ENCODE measurements at places on chromosomes 13 and 19.

DNA sequence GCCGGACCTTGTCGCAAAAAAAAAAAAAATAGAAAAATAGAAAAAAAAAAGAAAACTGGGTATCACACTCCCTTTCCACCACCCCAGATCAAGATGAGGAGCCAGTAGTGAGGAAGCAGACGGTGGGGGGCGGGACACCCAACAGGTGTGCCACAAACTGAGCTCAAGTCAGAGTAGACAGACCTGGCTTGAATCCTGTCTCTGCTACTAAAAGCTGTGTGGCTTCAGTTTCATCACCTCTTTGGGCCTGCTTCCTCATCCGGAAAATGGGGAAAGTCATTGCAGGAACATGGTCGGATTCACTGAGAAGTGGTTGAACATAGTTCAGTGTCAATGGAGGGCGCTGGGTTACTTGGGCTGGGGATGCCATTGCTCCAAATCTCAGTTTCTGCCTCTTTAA, 2.9 kb downstream of the HIF3A start:
- DNase-seq = no peak

DNA sequence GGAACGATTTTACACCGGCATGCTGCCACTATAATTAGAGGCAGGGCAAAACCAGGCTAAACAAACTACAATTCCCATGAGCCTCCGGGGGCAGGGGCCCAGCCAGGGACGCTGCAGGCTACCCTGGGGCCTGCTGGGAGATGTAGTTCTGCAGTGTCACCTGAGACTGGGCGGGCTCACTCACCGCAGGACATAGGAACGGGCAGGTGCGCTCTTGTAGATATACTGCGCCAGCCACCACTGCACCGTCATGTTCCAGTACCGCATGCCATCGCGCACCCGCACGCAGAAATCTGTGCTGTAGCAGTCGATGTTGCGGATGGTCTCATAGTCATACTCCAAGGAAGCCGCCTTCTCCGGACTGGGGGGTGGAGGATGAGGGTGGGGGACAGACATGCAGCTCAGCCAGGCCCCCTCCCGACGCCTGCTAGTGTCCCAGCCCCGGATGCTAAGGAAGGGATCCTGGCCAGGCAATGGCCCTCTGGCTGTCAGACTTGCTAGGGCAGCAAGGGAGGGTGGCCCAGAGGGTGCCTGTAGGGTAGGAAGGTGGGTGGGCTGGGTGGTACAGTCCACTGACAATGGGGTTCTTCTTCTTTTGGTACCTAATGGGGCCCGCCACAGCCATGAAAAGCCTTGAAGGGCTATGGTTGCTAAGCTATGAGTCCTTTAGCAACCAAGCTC, 5.8 kb upstream of the TMC4 start:
- DNase-seq = no peak

DNA sequence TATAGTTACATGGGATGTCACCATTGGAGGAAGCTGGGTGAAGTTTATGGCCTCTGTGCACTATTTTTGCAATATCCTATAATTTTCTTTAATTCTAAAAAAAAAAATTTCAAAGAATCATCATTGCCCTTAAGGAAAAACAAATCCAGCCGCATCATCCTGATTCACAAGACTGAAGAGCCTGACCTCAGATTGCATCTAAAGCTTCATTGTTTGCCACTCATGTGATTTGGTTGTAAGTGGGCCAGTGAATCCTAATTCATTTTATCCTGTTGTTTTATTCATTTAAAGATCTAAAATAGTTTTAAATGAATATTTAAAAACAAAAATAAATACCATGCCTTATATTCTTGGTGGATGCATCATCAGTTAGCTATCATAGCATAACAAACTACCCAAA, 504.5 kb downstream of the TBC1D4 start:
- no peak for DNase-seq

GRCh38 chr19:57947088-57947418, 453 bp downstream of the ZNF256 start:
- DNase-seq = no peak

GRCh38 chr19:55241143-55241934, 12.8 kb upstream of the TMEM86B start:
- DNase-seq = no peak

DNA sequence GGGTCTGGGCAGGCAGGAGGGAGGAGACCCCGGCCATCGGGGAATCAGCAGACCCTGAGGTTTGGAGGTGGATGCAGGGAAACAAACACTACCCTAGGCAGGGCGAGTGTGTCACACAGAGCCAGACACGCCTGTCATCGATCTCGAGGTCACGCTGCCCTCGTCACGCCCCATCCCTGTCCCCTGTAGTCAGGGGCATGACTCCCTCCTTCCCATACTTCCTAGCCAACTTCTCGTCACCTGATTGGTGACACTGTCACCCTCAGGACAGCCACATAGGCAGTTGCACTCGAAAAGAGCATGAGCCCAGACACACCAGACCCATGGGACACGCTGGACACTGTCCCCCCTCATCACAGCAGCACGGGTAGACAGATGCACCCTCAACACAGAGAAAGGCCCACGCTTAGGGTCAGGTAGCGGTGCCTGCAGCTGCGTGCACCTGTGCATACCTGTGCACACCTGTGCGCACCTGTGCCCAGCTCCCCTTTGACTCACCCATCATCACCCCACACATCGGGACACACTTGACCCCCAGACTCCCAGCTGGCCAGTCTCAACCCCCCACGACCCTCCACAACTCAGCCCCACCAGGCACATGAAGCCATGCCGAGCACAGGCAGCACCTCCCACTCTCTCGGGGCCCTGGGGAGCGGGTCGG, 11.9 kb downstream of the CILP2 start:
- no peak for DNase-seq

GRCh38 chr13:47294691-47295090, 397.8 kb upstream of the HTR2A start:
- DNase-seq = no peak

GRCh38 chr13:58376775-58377174, 745.2 kb downstream of the PCDH17 start:
- DNase-seq = no peak

GRCh38 chr19:42323852-42324654, 1.4 kb upstream of the MEGF8 start:
- no peak for DNase-seq

- no peak for DNase-seq
Observed at GRCh38 chr13:76822698-76823267, 63.4 kb downstream of the KCTD12 start.

DNA sequence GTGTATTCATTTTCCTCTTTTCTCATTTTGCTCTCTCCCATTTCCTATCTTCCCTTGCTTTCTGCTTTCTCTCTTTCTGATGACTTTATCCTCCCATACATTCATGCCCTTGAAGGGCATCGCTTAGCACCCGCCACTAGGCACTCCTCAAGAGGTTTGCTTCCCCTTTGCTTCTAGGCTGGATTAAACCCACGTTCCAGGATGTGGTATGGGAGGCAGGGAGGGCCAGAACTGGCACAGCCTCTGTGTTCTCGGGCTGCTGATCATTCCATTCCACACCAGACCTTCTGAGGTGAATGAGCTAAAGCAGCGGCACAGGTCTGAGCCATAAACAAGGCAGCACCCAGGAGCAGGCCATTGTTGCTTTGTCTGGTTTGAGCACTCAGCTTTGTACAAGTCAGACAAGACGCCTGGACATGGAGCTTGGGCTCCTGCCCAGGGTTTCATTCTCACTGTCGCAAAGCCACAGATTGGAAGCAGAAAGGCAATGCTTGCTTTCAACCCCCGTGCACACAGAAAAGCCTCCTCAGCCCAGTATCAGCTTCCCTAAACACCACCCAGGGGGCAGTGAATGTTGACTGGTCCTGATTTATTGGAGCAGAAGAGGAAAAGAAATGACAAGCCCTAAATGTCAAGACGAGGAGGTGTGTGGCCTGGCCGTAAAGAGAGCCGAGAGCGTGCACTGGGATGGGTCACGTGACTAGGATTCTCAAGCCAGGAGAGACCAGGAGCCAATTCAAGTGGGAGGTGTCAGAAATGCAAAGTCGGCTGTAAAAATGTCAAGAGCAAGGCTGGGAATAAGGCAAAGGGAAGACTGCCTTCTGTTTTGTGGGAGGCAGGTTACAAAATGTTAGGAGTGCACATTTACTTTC, 218.0 kb upstream of the SERP2 start:
- no peak for DNase-seq

DNA sequence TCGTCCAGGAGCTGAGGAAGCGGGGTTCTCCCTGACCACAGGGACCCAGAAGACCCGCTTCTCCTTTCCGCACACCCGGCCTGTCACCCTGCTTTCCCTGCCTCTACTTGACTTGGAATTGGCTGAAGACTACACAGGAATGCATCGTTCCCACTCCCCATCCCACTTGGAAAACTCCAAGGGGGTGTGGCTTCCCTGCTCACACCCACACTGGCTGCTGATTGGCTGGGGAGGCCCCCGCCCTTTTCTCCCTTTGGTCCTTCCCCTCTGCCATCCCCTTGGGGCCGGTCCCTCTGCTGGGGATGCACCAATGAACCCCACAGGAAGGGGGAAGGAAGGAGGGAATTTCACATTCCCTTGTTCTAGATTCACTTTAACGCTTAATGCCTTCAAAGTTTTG, 18.9 kb downstream of the VASP start:
- no peak for DNase-seq

- DNase-seq = no peak
Observed at GRCh38 chr13:107778094-107778493, 437.2 kb downstream of the LIG4 start.

DNA sequence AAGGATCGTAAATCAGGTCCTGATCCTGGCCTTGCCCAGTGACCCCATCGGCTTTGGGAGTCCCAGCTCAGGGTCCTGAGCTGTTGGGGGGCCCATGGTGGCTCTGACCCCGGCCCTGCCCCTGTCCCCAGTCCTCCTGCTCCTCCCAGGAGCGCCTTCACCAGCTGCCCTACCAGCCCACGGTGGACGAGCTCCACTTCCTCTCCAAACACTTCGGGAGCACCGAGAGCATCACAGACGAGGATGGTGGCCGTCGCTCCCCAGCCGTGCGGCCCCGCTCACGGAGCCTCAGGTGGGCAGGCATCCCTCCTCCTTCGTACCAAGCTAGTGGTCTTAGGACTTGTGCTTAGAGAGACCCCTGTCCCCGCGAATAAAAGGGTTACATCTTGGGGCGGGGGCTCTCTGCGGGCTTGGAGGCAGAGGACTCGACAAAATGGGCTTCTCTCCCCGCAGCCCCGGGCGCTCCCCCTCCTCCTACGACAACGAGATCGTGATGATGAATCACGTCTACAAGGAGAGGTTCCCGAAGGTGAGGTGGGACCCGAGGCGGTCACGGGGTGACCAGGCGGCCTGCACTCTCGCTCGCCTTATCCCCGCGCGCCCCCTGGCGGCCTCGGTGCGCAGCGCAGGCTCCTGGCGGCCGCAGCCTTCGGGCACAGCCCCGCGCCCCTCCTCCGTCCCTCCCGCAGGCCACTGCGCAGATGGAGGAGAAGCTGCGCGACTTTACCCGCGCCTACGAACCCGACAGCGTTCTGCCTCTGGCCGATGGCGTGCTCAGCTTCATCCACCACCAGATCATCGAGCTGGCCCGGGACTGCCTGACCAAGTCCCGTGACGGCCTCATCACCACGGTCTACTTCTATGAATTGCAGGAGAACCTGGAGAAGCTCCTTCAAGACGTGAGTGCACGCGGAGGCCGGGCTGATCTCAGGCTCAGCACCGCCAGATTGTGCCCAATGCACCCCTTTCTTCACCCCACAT, 9.1 kb downstream of the MAST1 start:
- DNase-seq = peak; percentile 56

DNA sequence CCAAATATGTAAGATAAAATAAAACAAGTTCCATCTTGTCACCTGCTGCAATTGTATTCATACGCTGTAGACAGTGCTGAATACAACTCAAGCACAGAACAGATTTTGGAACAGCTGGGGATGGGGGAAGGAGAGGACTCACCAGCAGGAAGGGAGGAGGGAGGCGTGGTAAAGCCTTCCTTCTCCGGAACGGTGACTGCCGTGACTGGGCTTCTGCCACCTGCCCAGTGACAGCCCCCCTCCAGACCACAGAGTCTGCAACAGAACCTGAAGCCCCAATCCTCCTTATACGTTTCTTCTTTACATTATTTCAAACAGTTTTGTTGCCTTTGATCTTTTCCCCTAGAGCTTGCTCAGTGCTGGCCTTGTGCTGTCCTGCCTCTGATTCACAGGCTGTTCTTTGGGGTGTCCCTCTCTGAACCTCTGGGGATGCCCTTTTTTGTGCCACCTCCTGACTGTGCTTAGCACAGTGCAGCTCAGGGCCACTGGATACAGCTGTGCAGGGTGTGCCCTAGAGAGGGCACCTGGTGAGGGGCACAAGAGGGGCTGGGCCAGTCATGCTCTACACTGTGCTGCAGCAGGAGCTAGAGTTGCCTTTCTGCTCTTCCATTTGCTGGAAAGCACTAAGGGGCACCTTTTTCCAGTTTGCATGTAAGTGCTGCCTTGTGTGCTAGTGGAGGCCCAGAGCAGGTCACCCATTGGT, 213.0 kb downstream of the ZIC5 start:
- no peak for DNase-seq

GRCh38 chr19:35549174-35549788, 3.9 kb downstream of the TMEM147 start:
- DNase-seq = peak; percentile 30

DNA sequence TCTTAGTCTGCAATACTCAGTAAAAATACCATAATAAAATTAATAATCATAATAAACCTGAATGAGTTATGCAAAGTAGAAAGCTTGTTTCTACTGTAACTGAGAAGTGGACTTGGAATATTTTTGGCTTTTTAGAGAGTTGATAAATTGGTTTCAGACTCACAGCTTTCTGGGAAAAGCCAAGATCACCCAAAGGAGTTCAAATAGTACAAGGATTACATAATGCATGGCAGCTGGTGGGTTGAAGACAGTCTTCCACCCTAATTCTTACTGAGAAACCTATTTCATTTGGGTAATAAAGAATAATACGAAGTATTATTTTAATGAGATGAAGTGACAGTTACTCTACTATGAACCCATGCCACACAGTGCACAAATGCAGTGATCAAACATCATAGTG, 139.4 kb upstream of the KLF12 start:
- no peak for DNase-seq

DNA sequence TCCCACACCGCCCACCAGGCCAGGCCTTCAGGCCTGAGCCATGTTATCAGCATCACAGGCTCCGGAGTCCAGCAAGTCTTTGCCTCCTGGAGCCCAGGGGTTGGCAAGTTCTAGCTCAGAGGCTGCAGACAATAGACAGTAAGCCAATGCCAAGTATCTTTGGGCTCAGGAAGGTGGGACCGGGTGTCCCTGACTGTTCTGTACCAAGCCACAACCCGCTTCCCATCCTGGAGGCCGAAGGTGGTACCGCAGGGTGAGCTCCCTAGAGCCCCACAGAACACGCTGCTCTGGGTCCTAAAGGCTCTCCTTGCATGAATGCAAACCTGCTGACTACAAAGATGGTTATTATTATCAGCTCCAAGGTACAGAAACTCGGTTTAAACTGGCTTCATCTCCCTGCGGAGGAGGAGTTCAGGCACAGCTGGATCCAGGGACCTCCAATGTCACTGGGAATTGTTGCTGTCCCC, 5.5 kb upstream of the FSTL3 start:
- DNase-seq = no peak

All from fibroblast of the conjunctiva (primary cell).